Breast epithelium (tissue), 4 donors: ENCODE measurements at places on chromosomes 7 and 10. TPM values are rescaled to one million over a fixed set of nuclear protein-coding genes. Genes with fewer than 3 reads are reported as not detected.

GRCh38 chr10:21464134-21464533 is 61.3 kb downstream of the SKIDA1 start:
- DNase-seq: no peak

DNA sequence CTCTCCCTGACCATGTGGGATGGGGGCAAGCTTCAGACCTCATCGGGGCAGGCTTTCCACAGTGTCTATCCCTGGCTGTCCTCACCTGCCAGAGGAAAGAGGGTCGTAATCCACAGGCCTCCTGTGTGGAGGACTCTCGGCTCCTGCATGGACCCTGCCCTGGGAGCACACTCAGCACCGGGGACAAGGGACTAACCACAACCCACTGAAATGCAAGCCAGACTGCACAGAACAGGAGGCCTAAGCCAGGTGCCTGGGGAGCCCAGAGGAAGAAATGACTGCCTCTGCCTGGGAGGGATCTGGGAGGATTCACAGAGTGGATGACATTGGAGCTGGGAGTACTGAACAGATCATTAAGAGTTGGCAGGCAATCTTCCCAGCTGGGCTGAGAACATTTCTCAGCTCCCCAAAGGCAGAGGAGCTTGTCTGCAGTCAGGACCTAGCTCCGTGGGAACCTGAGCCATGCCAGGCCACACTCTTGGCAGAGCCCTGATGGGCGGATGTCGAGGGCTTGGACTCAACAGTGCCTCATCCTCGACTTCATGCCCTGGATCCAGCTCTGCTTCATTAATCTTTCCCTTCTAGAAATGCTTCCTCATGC is 213.4 kb downstream of the USP6NL start:
- DNase-seq: no peak

GRCh38 chr7:91633013-91633441 is 247.5 kb downstream of the MTERF1 start:
- DNase-seq: no peak

The ANKRD61 gene
- total RNA-seq: not detected

The TFEC gene
- total RNA-seq: 19.0 TPM

The ZNF365 gene
- 0.66 TPM for total RNA-seq

The VWC2 gene
- total RNA-seq: 0.16 TPM
